ENCODE measurements at places on chromosomes 4 and X.

DNA sequence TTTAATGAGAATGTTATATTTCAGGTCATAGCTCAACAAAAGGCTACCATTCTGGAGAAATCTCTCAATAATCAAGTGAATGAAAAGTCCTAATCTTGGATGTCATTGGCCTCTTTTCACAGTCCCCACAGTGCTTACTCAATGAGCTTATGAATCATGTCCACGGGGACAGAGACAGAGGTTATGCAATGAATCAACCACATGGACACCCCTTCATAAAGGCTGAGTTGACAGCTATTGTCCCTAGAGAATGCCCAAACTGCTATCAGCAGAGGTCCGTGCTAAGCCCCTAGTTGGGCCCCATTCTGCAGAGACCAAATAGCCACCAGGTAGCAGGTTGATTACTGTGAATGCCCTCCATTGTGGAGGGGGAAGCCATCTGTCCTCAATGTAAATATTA is 158.1 kb downstream of the LHFPL1 start:
- no peak for DNase-seq

GRCh38 chr4:71189471-71189870 is 149.3 kb upstream of the SLC4A4 start:
- DNase-seq, result no peak

GRCh38 chr4:99300934-99301333 is 10.1 kb upstream of the ADH1A start:
- peak; percentile 25 for DNase-seq

DNA sequence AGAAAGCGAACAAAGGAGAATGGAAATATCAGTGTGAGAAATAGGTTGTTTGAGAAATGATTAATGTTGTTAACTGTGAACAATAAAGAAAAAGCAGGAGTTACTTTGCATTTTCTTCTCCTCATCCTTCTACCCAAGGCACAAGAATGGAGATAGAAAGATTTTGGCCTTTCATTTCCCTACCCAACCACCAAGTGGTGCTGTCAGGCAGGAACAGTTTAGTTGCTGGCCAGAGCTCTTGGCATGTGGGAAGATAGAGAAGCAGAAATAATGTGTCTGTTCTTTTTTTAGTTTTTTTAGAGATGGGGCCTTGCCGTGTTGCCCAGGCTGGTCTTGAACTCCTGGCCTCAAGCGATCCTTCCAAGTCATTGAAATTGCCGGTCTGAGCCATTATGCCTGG is 12.8 kb downstream of the HOPX start:
- DNase-seq, result no peak

GRCh38 chrX:36867143-36867542 is 141.0 kb upstream of the FAM47C start:
- DNase-seq, result peak; percentile 30

GRCh38 chr4:26931451-26931850 is 70.8 kb downstream of the STIM2 start:
- DNase-seq, result no peak

DNA sequence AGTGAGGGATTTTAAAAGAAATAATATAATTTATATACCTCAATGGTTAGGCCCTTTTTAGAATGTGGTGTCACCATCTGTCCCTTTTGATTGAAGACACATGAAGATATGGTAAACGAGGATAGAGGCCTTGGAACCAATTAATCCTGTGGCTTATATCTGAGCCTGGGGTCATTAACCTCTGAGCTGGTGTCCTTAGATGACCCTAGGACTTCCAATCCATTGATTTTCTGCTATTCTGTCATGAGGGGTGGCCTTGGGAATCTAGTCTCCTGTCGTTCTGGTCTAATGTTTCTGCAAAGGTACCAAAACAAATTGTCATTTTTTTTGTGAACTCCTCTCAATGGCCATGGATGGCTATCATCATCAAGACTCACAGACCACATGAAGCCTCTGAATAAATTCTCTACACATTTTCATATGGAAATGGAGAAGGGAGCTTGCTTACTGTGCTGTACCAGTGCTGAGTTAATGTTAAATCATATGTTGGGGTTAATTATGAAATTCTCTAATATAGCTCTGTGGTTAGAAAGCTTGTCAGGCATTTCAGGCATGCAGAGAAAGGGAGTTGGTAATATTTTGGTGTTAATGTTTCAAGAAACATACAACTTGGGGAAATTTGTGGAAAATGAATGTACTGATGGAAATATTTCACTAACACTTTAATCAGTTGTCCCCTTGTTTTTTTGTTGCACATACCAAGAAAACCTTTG is 204.2 kb upstream of the IL15 start:
- DNase-seq, result no peak

DNA sequence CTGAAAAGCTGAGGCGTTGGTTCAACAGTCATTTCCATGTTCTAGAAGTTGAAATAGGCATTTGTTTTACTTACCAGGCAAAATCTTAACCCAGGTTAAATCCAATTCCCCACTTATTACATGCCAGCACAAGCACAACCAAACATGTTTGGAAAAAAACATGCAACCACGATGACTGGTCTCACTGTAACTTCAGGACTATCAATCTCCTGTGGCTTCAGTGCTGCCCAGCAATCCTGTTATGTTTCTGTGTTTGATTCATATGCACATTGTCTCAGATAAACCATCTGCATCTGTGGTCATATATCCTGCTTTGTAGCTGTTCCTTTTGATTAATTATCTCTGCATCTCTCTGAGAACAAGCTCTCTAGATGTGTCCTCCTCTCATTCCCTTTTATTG is 28.3 kb downstream of the PRDM8 start:
- DNase-seq, result no peak

GRCh38 chrX:1086444-1087409 is 125.7 kb downstream of the CRLF2 start:
- DNase-seq, result peak; percentile 99

DNA sequence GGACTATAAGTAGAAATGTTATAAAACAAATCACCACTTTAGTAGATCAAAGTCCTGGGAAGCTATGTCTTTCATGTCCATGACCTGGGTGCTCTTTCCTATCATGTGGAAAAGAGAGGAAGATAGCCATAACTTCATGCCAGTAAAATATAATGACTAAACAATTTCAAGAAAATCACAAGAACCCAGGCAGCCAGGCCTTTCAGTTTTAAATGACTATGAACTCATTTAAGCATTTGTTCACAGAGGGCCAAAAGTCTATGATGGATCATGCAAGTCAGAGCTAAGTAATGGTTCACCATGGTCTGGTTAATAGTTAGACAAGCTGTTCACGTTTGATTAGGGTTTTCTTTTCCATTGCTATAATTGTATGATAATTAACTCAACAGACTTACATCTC is 155.8 kb downstream of the PPARGC1A start:
- DNase-seq, result no peak

DNA sequence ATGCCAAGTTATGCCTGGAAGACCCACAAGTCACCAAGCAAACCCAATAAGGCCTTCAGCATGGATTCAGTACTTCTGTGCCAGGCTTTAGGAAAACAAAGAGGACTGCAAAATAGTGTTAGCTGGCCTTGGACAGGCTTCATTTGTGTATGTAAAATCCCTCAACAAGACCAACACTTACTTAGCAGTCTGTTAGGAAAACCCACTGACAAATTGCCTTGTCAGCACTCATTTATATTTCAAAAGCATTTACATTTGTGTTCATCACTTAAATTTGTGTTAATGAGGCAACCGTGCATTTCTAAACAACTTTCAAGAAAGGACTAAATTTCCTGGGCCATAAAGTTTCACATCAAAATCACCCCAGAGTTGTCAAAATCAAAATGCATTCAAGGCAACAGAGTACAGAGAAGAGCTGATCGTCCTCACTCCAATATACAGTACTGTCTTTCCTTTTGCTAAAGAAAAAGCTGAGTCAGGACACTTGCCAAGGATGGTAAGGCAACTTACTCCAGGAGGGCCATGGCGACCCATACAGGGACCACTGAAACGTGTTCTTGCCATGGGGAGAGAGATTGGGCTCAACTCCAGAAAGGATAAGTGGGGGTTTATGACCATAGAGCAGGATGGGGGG is 1.6 kb downstream of the S100G start:
- DNase-seq, result no peak

DNA sequence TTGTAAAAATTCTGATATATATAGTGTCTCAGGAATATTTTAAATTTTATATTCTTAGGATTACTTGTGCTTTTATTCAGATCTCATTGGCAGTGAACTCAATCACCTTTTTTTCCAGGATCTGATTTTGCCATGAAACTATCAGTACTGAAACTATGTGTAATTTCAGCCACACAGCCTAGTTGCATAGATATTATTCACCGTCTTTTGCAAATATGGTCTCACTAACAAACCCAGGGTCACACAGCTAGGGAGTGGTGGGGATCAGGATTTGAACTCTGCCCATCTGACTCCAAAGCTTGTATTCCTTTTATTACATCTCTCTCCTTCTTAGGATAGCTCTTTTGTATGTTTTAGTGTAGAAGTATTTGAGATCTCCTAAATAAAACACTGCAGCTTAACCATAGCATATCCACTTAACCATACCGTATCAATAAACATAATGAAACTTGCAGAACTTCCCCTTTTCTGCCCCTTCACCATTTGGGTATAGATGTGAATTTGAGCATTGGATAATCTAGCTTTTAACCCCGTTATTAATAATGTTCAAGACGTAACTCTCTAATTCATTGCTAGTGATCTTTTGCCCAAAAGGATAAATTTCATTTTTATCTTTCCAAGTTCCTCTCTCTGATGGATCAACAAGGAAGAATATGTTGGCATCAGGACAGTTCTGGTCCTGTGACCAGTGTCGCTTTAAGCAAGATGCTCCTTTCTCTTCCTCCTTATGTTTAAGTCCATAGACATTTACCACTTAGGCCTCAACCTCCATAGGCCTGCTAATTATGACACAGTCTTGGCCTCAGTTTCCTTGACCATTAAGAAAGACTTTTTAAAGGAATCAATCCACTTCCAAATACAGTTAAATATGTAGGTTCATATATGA is 74.6 kb downstream of the RAPGEF2 start:
- DNase-seq, result no peak

DNA sequence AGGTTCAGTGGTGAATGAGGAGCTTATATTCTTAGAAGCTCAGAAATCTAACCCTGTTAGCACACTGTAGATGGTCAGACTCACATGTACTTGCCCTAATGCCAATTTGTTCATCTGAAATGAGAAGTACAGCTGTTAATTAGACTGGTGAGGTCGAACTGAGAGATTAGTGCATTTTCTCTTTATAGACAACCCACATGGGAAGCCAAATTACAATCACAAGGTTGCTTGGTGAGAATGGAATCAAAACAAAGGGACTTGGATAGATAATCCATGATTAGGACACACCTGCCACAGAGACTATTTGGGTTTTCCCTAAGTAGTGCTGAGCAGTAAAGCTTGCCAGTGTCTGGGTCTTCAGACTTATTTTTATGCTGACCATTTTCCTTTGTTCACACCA is 88.3 kb downstream of the POLA1 start:
- DNase-seq, result no peak

Data from A172 (cell line).